ENCODE measurements at places on chromosomes 5 and 9.

GRCh38 chr5:41432481-41433253 lies 77.7 kb downstream of the PLCXD3 start:
- no peak for DNase-seq

- DNase-seq, result no peak
Observed at GRCh38 chr5:1510631-1511030, 13.1 kb downstream of the LPCAT1 start.

DNA sequence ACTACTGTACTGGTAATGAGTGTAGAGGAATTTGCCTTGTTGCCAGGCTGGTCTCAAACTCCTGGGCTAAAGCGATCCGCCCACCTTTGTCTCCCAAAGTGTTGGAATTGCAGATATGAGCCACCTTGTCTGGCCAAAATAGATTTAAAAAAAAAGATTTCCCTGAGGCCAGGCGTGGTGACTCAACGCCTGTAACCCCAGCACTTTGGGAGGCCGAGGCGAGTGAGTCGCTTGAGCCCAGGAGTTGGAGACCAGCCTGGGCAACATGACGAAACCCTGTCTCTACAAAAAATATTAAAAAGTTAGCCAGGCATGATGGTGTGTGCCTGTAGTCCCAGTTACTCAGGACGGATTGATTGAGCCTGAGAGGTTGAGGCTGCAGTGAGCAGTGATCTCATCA lies 62.5 kb downstream of the IPO11 start:
- no peak for DNase-seq

- DNase-seq, result no peak
Observed at GRCh38 chr9:123864251-123864650, 65.7 kb downstream of the DENND1A start.

- no peak for DNase-seq
Observed at GRCh38 chr9:6247266-6247665, 31.7 kb downstream of the IL33 start.

GRCh38 chr5:133819977-133820471 lies 148.4 kb downstream of the C5orf15 start:
- DNase-seq, result no peak

DNA sequence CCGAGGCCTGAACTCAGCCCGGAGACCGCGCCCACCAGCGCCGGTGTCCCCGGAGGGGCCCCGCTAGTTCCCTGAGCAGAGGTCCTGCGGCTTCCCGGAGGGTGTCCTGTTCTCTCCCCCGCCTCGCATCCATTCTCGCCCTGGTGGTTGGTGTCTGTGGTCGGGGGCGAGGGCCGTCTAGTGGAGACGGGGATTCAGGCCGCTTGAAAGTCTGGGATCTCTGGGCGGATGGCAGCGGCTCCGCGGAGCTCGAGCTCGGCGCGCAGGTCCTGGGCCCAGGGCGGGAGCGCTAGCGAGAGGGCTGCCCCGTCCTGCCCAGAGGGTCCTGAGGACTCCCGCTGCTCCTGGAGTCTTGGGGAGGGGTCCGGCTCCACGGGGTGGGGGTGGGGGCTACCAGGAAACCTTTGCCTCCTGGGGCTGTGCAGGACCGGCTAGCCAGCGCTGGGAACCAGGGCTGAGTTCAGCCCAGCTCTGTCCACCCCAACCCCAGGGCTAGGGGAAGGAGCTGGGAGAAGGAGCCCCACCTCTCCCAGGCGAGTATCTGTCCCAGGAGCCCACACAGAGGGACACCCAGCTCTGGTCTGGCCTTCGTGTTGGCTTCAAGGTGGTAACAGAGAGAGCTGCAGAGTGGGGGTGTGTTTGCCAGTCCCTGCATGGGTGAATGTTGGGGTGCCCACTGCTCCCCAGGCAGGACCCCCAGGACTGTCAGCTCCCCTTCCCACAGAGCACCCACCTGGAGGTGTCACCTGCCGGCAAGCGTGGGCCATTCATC lies 4.0 kb downstream of the TOR4A start:
- no peak for DNase-seq

DNA sequence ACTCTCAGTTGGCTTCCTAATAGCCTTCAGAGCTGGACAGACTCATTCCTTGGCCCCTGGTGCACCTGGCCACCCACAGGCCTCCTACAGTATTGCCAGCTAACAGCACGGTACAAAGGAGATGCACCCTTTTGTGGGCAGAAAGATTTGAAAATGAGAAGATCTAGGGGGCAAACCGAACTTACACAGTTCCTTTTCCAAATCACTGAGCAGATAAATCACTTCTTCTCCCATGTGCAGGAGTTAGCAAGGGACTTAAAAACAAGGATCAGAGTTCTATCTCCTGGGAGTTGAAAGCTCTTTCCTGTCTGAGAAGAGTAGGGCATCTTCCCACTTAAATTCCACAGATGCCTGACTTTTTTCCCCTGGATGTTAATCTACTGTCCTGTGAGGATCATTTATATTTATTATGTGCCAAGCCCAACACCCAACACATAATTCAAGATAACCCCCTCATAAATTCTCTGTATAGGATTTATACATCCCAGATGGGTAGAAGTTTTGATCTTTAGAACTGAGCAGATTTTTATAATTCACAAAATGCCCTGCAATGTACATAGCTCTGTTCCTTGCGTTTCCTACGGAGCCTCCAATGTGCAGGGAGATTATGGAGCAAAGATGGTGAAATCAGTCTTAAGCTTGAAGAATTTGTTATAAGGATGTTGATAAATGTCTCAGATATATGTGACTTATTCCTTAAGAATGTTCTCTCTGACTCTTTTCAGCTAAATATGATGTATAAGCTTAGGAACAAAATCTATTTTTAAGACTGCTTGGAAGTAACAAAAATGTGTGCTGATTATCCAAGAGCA lies 207.2 kb upstream of the DAPK1 start:
- DNase-seq, result no peak

DNA sequence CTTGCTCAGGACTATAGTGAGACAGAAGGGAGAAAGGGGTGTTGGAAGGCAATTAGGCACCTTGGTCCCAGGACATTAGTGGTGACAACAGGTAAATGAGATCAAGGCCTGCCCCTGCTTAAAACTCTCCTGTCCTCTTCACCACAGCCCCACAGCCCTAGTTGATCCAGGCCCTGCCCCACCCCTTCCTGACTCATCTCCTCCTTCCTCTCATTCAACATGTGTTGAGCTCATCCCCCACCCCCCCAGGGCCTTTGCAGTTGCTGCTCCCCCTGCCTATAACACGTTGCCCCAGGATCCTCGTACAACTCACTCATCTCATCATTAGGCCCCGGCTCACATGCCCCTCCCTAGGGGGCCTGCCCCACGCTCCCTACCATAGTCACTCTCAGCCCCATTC lies 66.8 kb downstream of the TSPAN17 start:
- no peak for DNase-seq

DNA sequence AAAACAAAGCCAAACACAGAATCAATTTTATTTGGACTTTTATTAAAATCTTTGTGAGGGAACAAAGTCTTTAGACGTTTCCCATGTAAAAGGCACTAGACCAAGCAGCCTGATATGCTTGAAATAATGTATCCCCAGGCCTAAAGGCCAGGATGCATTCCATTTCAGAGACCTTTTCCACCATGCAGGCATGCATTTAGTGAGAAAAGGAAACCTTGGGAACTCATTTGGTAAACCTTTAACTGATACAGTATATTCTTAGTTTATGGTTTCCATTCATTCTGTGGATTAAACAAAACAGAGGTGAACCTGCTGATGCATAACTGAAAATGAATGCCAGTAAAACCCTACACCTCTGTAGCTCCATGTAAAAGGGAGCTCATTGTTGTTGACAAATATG lies 600.0 kb downstream of the NR2F1-AS1 start:
- DNase-seq, result no peak

GRCh38 chr5:76813982-76814562 lies 4.8 kb upstream of the F2RL1 start:
- DNase-seq, result no peak

DNA sequence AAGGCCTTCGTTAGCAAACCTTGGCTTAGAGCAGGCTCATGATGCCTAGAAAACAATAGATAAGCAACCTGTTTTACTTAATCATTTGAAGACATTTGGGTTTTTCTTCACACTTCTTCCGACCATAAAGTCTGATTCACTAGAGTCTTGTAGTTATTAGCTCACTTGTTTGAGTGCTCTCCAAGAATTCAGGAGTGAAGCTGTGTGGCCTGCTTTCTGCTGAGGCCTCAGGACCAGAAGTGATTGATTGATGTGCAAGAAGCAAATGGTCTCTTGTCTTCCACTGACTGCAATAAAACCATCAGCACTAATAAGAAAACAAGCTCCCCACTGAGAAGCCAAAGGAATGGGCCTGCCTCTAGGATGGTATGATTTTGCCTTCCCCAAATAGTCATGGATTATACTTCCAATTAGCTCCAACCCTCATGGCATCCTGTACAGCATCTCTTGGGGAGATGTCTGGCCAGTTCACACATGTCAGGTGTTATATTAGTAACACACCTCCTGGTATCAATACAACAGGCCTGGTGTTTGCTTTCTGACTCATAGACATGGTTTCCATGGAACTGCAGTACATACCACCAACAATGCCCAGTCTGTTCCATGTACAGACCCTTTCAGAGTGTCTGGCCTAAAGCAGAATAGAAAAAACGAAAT lies 317.6 kb downstream of the CWC27 start:
- DNase-seq, result no peak

GRCh38 chr5:127958421-127959011 lies 125.0 kb upstream of the SLC12A2 start:
- no peak for DNase-seq

- no peak for DNase-seq
Observed at GRCh38 chr9:126661521-126662251, 48.0 kb downstream of the LMX1B start.

DNA sequence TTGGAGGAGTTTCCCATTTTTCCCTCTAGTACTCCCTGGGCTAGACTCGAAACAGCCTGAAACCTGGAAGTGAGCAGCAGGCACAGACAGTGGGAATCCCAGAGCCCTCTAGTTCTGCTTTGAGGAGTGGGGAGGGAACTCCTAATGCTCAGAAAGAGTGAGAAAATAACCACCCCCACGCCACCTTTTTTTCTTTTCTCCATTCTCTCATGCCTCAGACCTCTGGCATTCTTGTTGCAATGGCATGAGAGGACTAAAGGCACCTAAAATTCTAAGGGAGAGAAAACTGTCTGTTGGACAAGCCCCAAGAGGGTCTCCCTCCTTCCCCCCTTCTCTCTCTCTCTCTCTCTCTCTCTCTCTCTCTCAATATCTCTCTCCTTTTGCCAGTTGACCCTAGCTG lies 15.1 kb upstream of the IRF1 start:
- no peak for DNase-seq

- DNase-seq, result no peak
Observed at GRCh38 chr9:34185778-34186551, 7.1 kb downstream of the UBAP1 start.

DNA sequence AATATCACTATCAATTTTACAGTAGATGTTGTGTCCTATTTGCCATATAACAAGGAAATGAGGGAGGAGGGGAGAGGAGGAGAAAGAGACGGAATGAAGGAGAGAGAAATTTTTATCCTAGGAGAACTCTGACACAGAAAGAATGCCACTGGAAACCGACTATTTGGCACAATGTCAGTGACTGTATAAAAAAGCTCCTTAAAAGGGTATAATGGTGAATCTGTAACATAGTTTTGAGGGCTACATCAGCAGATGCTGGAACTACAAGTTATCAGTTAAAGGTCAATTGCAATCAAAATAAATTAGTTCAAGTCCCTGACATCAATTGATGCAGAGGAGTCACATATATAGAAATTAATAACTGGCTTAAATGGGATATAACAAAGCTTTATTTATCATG lies 5.7 kb downstream of the EDIL3 start:
- no peak for DNase-seq

DNA sequence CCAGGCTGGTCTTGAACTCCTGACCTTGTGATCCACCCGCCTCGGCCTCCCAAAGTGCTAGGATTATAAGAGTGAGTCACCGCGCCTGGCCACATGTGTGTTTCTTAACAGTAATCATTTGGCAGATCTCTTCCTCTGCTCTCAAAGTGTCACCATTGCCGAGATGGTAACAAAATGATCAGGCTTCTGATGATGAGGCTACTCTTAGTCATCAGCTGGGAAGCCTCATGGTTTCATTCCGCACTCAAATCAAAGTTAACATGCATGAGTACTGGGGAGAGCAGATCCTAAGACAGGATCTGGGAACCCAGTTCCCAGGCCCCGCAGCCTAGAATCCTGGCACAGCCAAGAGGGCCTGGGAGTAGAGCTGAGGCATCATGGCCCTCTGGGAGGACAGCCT lies 27.4 kb downstream of the BARHL1 start:
- DNase-seq, result no peak

DNA sequence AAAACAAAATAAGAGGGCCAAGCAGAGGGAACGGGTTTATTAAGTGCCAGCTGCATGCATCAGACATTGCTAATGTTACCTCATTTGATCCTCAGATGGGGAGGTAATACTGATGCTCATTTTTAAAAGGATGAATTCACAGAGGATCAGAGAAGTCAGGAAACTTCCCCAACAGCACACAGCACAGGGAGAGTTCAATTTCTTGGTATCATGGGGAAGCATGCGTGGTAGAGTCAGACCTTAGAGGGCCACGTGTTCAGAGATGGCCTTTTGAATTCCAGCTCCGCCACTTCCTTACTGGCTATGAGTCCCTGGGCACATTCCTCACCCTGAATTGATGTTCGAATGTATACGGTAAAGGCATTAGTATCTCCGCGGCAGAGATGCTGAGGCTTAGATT lies 108.3 kb downstream of the MYO10 start:
- no peak for DNase-seq

DNA sequence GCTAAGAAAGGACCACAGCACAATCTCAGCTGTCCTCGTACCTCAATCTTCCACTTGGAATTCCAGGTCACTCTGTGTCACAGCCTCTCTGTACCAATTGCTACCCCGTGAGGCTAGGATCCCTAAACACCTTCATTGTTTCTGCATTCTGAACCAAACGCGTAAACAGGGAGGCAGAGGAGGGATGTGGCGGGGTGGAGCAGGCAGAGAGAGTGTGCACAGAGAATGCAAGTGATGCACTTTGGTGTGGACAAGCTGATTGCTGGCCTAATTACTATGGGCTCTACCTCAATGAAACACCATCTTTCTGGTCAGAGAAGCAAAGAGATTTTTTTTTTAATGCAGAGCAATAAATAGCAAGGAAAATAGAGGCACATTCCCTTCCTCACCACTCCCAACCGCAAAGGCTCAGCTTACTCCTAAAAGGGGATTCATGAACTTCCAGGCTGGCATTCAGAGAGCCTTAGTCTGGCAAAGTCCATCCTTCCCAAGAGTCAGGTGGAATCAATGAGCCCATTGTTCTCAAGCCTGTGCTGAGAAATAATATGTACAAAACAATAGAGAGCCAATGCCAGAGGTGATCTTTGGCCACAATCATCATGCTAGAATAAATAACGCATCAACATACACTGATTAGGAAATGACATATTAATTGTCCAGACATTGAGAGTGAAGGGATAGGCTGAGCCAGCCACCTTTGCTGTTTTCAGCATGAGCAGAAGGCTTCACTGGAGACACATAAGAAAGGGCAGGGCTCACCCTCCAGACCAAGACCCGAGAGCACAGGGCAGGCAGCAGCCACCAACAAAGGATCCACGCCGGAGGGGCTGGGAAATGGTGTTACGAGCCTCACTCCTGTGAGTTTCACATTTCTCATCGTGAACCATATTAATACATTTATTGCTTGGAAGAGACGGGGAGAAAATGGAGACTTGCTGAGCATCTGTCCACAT lies 278.8 kb downstream of the ENC1 start:
- DNase-seq, result no peak

GRCh38 chr9:124964604-124965003 lies 23.7 kb upstream of the GOLGA1 start:
- DNase-seq, result no peak

Data from stimulated activated CD8-positive, alpha-beta memory T cell treated with anti-CD3 and anti-CD28 coated beads, Interleukin-7, amount 100 ng/mL, for 4 hours (primary cell).